ENCODE measurements at places on chromosomes 7 and 10. TPM values are rescaled to one million over a fixed set of nuclear protein-coding genes. Genes with fewer than 3 reads are reported as not detected.

CYP2W1 gene
- not detected for total RNA-seq

TYSND1 gene
- total RNA-seq: 33.5 TPM

ENTPD7 gene
- total RNA-seq: 19.0 TPM

DNA sequence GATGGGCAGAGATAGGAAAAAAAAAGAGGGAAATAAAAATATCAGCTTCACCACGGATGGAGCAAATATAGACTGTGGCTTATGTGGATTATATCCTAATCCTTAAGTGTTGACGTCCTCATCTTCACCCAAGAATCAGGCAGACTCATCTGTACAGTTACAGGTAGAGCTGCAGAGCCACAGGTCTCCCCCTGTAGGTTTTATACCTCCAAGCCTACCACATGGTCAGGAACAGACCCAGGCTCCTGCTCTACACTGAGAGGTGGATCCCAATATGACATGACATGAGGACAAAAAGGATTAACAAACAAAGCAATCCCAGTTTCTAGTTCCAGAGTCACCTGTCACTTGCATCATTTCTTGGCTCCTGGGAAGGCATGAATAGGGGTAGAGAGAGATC, 400.8 kb downstream of the SEMA3D start:
- DNase-seq: no peak

DNA sequence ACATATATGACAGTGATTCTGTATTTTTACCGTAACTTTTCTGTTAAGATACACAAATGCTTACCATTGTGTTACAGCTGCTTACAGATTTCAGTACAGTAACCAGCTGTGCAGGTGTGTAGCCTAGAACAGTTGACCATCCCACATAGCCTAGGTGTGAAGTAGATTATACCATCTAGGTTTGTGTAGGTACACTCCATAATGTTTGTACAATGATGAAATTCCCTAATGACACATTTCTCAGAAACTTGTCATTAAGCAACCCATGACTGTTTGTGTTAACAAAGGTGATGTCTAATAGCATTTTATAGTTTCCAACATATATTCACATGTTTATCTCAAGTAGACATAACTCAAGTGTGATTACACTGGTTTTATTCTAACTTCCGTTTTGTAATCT, 218.5 kb downstream of the PLXDC2 start:
- peak; percentile 94 for DNase-seq

DNA sequence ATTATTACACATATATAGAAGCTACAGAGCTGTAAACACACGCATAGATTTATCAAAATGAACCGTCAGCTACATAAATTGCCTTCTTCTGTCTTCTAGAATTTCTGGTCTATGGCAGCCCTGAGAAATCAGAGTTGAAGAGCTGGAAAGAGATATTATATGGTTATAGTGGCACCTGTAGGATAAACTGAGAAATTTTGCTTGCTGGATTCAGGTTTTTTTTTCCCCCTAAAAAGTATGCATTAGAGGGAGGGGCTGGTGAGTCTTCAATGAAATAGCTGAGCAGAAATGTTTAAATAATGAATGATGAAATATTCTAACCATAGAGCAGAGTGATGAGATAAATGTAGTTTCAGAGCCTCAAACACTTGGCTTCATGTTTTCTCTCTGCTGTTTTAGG, 78.0 kb upstream of the DYNC1I1 start:
- DNase-seq: no peak

Data from bronchial epithelial cell (primary cell).